ENCODE measurements at places on chromosomes 3 and 15.

DNA sequence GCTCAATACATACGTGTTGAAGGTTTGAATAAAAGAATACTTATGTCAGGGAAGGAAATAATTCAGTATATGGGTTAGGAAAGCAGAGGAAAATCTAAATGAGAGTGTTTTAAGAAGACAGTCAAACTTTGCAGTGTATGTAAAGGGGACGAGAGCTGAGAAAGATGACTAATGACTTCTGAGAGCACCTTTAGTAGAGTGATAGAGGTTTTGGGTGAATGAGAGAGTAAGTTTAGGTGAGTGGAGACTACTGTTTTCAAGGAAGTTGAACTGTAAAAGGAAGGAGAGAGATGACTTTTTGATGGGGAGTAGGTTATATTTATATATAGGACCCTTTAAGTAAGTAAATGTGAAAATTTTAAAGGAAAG lies 9.4 kb downstream of the TBC1D23 start:
- no peak for DNase-seq

GRCh38 chr3:195071916-195072820 lies 198.8 kb downstream of the XXYLT1 start:
- DNase-seq: no peak

DNA sequence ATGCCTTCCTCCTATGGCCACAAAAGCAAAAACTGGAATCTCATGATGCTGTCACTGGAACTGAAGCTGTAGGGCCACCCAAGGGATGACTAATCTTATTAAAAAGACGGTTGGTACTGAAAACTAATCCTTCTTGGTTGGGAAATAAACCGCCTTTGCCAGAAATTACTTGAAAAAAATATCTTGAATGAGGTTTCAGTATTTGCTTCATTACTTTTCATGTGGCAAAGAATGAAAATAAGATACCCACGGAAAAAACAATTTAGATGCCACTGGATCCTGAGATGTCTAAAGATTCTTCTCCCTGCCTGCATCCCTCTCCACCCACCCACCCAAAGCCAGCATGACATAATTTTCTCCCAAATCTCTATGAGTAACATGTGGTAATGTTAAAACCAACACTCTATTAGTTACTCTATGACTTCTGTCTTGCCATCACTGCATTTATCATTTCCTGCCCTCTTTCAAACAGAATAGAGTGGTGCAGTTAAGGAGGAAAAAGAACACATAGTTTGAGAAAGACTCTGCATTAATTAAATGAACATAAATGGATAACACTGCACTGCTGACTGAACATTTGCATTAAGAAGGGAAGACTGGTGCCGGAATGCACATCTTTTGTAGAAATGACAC lies 111.8 kb upstream of the DPH6 start:
- peak; percentile 78 for DNase-seq

DNA sequence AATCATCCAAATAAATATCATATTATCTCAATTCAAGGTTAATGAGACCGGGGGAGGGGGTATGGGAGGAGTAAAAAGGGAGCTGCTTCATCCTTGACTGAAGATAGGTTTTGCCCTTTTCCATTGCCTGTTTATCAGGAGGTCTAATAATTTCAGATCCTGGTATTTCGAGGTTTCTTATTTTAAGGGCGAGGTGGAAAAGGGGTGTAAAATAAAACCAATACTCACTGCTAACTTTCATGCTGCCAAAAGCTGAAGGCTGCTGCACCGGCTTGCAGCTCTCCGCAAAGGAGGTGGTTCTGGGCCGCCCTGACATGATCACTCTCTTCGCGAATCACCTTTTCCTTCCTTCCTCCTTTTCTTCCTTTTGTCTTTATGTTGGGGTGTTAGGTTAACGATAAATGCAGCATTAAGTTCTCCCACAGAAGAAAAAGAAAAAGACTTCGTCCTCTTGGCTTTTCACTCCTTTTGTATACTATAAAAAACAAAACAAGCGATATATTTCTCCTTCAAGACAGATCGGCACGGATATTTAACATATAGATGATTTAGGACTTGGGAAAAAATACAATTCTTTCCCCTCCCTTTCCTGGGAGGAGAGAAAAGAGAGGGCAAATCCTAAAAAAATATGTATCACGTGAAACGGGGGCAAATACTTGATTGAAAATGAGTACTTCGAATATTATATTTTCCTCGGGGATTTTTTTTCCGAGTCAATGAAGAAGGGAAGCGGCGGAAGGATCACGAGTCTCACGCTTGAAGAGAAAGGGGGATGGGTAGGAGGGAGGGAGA lies 932 bp downstream of the GSK3B start:
- DNase-seq: peak; percentile 93

DNA sequence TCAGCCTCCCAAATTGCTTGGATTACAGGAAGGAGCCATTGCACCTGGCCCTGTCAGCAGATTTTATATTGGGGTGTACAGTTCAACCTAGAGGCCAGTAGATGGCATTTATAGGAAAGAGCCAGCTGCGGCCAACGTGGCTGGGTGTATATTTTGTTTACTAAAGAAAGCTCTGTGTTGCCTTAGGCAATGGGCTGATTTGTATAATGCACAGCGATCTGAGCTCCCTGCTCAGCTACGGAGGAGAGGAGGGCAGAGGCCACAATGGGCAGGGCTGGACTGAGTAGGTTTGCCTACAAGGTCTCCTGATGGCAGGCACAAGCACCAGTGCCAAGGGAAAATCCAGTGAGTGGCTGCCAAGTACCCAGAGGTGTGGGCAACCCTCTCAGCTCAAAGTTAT lies 282.4 kb downstream of the ARPP21 start:
- no peak for DNase-seq

DNA sequence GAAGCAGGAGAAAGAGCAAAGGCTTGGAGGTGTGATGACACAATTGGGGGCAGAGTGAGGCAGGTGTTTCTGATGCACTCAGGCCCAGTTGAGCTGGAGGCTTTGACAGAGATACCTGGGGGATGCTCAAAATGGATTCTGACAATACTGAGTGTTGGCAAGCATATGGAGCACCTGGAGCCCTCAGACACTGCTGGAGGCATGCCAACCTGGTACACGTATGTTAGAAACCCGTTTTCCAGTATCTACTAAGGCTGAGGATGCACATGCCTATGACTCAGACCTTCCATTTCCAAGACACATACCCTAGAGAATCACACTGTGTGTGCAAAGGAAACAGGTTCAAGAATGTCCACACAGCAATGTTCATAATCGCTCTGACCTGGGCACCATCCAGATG lies 58.7 kb downstream of the WNT7A start:
- DNase-seq: no peak

DNA sequence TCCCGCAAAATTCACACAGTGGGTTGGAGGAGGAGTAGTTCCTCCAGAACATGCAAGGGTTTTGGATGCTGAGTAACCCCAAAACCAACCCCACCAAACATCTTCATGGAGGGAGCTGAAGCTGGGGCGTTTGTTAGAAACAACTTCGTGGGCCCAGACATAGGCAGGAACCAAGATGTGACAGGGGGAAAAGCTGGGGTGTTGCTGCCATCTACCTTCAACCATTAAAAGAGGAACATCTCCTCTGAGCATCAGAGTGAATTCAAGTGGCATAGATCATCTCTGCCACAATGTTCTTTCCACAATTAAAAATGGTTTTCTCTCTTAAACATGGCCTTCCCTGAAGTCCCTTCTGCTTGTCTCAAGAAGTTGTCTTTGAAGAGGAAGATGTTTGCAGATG lies 20.5 kb downstream of the SIDT1 start:
- DNase-seq: no peak

- DNase-seq: no peak
Measured at GRCh38 chr15:59419170-59419569, 18.8 kb upstream of the FAM81A start.

Data from fibroblast of skin of right biceps (primary cell).